Natural killer cell (primary cell): ENCODE measurements at places on chromosomes 13 and 19. TPM values are rescaled to one million over a fixed set of nuclear protein-coding genes. Genes with fewer than 3 reads are reported as not detected.

- H3K36me3 ChIP-seq = no peaks in the 10 kb centered on the region
- no peak overlapping the region for H3K27ac ChIP-seq
- no peaks in the 10 kb centered on the region for H3K27me3 ChIP-seq
- H3K4me1 ChIP-seq = no peaks in the 10 kb centered on the region
Observed at GRCh38 chr13:23541221-23541824, 28.9 kb upstream of the TNFRSF19 start.

DNA sequence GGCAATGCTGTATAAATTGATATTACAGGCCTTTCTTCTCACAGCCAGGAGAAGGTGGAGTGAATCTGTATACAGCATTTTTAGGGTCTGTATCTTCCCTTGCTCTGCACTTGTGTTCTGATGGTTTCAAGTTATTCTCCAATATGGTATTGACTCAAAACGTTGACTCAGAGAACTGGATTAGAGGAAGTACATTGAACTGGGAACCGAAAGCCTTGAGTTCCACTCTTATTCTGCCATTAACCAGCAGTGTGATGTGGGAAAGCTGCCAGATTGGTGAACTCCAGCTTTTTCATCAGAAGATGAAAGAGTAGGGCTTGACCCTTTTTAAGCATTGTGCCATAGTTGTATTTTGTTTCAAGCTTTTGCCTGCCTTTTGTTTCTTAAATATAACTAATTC, 167.7 kb downstream of the SPRY2 start:
- no peak for DNase-seq
- H3K4me3 ChIP-seq = no peak overlapping the region
- H3K4me1 ChIP-seq = no peaks in the 10 kb centered on the region
- no peaks in the 10 kb centered on the region for H3K36me3 ChIP-seq

GRCh38 chr13:75550159-75550567, 572 bp downstream of the UCHL3 start:
- peaks cover 11% of the 10 kb centered on the region for H3K4me1 ChIP-seq
- H3K36me3 ChIP-seq = peaks cover 5% of the 10 kb centered on the region
- no peak for DNase-seq
- H3K27ac ChIP-seq = peak overlapping the region; percentile 87

DNA sequence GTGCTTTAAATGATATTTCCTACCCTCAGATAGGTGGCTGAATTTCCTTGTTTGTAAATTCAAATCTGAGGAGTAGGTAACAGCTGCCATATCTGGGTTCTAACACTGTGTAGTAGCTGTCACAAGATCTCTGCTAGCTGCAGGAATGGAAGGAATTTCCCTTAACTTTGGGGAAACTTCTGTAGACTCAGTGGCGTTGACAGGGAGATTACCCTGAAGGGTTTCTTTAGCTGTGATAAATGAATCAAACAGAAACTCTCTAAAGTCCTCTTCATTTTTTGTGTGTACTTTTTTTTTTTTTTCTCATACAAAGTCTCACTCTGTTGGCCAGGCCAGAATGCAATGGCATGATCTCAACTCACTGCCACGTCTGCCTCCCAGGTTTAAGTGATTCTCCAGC, 5.3 kb upstream of the EPSTI1 start:
- H3K36me3 ChIP-seq = no peaks in the 10 kb centered on the region
- H3K4me1 ChIP-seq = peaks cover 6% of the 10 kb centered on the region
- no peaks in the 10 kb centered on the region for H3K27me3 ChIP-seq
- H3K27ac ChIP-seq = no peak overlapping the region

DNA sequence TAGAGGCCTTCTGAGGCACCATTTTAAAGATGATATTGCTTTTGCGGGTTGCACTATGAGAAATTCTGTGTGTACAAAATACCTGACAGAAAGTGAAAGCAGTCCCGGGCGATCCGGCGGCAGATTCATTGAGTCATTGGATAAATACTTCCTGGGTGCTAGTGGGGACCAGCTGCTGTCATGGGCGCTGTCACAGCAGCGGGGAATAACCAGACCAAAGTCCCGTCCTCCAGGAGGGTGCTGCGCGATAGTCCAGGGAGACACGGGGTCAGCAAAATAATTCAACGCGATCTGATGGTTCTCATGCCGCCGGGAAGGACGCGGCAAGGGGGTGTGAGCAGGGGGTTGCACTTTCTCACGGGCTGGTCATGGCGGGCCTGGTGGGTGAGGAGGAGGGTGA, 13.5 kb downstream of the ZFR2 start:
- H3K4me3 ChIP-seq = no peak overlapping the region
- H3K27me3 ChIP-seq = no peaks in the 10 kb centered on the region
- H3K36me3 ChIP-seq = no peaks in the 10 kb centered on the region
- DNase-seq = no peak
- H3K4me1 ChIP-seq = no peaks in the 10 kb centered on the region
- no peak overlapping the region for H3K27ac ChIP-seq

DNA sequence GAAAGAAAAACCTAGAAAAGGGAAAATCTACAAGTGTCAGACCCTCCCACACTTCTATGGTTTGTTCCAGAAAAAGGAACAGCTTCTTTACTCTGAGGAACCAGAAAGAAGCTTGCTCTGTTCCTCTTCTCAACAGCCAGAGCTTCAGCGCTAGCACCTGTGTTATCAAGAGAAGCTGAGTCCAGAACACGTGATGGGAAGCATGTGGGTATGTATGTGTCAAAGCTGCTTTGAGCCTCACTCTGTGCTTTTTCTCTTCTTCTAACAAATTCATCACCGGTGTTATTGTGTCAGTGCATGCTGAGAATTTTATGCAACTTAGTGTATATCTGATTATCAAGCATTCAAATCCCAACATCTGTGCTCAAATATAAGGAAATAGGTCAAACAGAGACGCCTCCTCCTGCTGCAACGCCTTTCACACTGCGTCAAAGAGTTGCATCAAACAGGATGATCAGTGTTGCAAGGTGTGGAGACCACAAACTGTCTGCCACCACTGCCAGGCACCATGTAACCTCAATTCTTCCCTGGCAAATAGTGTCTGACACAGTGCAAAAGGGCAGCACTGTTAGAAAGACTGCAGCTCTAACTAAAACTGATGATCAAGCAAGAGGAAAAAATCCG, 83.9 kb downstream of the LRRC63 start:
- peak; percentile 68 for DNase-seq
- H3K36me3 ChIP-seq = no peaks in the 10 kb centered on the region
- no peaks in the 10 kb centered on the region for H3K27me3 ChIP-seq
- H3K4me1 ChIP-seq = peaks cover 29% of the 10 kb centered on the region
- peak overlapping the region; percentile 83 for H3K27ac ChIP-seq

- H3K36me3 ChIP-seq = no peaks in the 10 kb centered on the region
- no peak overlapping the region for H3K27ac ChIP-seq
- DNase-seq = no peak
- no peaks in the 10 kb centered on the region for H3K4me1 ChIP-seq
- no peak overlapping the region for H3K4me3 ChIP-seq
Observed at GRCh38 chr13:79989217-79989661, 351.7 kb downstream of the SPRY2 start.

DNA sequence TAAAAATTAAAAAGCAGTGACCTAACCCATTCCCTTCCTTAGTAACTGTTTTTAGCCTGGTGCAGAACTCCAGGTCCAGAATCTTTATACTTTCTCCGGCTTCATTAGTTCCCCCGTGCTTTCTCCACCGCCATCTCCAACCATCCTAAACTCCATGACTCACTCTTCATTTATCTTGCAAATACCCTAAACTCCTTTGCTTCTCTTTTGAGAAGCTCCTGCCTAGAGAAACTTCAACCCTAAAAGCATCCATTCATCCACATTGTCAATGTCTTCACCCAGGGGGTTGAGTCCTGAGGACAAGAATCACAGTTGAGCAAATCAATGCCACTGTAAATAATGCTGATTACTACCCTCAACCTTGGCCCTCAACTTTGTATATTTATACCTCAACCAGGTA, 17.1 kb upstream of the GARRE1 start:
- H3K27me3 ChIP-seq = no peaks in the 10 kb centered on the region
- H3K36me3 ChIP-seq = no peaks in the 10 kb centered on the region
- no peak overlapping the region for H3K4me3 ChIP-seq
- no peak for DNase-seq
- H3K27ac ChIP-seq = no peak overlapping the region

DNA sequence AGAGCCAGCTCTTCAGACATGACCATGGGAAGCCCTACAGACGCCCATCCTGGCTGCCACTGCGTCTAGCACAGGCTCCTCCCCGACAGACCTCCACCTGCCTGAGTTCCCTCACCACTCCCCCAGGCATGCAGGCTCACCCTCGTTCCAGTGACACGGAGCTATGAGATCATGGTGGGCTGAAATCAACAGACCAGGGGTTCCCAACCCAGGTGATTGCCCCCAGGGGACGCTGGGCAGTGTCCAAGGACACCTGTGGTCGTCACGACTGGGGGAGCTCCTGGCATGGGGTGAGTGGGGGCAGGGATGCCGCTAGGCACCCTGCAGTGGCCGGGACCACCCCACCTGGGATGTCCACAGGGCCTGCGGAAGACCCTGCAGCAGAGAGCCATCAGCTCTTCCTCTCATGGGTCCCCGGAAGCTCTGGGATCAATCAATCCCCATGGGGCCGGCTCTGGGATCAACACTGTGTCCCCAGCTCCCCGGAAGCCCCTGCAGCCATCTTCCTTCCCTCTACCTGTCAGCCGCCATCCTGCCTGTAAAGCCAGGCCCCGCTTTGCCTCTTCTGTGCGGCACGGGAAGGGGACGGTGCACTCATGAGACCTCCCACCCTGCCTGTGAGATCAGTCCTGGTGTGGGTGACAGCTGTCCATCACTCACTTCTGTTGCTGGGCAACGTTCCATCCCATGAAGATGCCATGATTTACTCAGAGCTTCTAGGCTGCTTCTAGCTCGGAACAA, 12.8 kb upstream of the MADCAM1 start:
- no peak overlapping the region for H3K4me3 ChIP-seq
- H3K27me3 ChIP-seq = no peaks in the 10 kb centered on the region
- no peaks in the 10 kb centered on the region for H3K36me3 ChIP-seq
- no peak for DNase-seq
- peaks cover 12% of the 10 kb centered on the region for H3K4me1 ChIP-seq

- H3K4me3 ChIP-seq = no peak overlapping the region
- H3K36me3 ChIP-seq = no peaks in the 10 kb centered on the region
- no peak overlapping the region for H3K27ac ChIP-seq
Observed at GRCh38 chr19:40175820-40176219, 15.4 kb upstream of the MAP3K10 start.

- no peaks in the 10 kb centered on the region for H3K27me3 ChIP-seq
- no peaks in the 10 kb centered on the region for H3K4me1 ChIP-seq
- no peak overlapping the region for H3K4me3 ChIP-seq
- no peak overlapping the region for H3K27ac ChIP-seq
Observed at GRCh38 chr19:31553112-31553845, 204.0 kb upstream of the TSHZ3 start.

DNA sequence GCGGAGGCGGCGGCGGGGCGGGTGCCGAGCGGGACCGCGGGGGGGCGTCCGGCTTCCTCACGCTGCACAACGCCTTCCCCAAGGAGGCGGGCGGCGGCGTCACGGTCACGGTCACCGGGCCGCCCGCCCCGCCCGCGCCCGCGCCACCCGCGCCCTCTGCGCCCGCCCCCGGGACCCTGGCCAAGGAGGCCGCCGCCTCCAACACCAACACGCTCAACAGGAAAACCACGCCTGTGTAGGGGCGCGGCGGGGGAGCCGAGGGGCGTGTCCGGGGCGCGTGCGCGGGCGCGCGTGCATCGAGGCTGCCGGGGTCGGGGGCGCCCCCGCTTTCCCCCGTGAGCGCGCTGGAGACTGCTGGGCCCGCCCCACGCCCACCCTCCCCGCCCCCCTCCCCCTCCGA, 8.8 kb upstream of the CACNG6 start:
- no peak overlapping the region for H3K4me3 ChIP-seq
- H3K4me1 ChIP-seq = peaks cover 19% of the 10 kb centered on the region
- H3K27me3 ChIP-seq = peaks cover 40% of the 10 kb centered on the region
- DNase-seq = peak; percentile 23

DNA sequence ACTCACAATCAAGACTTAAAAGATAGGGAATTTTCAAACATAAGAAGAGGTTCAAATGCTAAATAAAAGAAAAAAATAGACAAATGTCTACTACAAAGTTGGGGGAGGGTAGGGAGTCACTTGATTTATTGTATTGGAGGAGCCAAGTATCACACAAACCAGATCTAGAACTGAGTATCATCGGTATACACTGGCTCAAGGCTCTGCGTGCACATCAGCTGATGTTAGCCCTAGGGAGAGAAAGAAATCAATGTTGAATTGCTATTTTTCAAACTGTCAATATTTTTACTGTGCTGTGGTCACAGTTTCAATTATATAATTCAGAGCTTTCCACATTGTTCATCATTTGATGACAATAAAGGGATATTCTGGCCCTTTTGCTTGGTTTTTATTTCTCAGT, 54.9 kb upstream of the RXFP2 start:
- peaks cover 2% of the 10 kb centered on the region for H3K27me3 ChIP-seq
- H3K4me3 ChIP-seq = no peak overlapping the region
- no peak for DNase-seq
- no peaks in the 10 kb centered on the region for H3K36me3 ChIP-seq
- no peak overlapping the region for H3K27ac ChIP-seq

DNA sequence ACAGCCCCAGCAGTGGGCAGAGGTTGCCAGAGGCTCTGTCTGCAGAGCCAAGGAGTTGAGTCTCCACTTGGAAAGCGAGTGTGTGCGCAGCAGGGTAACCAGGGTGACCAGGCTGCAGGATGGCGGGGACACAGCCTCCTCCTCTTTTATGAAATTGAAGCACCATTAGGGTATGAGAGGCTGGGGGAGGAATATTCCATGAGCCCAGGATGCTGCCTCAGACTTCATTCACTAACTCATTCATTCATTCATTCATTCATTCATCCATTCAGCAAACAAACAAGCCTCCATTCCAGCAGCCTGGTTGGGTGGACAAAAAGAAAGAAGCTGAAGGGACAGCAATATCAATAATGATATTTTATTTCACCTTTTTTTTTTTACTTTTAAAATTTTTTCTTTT, 6.6 kb upstream of the LMTK3 start:
- H3K27ac ChIP-seq = no peak overlapping the region
- no peaks in the 10 kb centered on the region for H3K36me3 ChIP-seq
- peaks cover 10% of the 10 kb centered on the region for H3K4me1 ChIP-seq
- H3K27me3 ChIP-seq = peaks cover 1% of the 10 kb centered on the region

GRCh38 chr19:30123611-30124010, 181.6 kb downstream of the URI1 start:
- no peak overlapping the region for H3K27ac ChIP-seq
- H3K4me3 ChIP-seq = no peak overlapping the region
- DNase-seq = no peak
- no peaks in the 10 kb centered on the region for H3K36me3 ChIP-seq
- H3K4me1 ChIP-seq = no peaks in the 10 kb centered on the region
- H3K27me3 ChIP-seq = no peaks in the 10 kb centered on the region

GRCh38 chr19:35879770-35880317, 11.5 kb downstream of the APLP1 start:
- no peaks in the 10 kb centered on the region for H3K36me3 ChIP-seq
- DNase-seq = peak; percentile 68
- H3K27ac ChIP-seq = no peak overlapping the region
- H3K4me3 ChIP-seq = no peak overlapping the region
- H3K4me1 ChIP-seq = peaks cover 3% of the 10 kb centered on the region
- peaks cover 14% of the 10 kb centered on the region for H3K27me3 ChIP-seq

The DPF1 gene
- not detected for total RNA-seq

The PRODH2 gene
- total RNA-seq = not detected

The SRRM5 gene
- 0.24 TPM for total RNA-seq

The RXFP2 gene
- total RNA-seq = not detected

The RNF17 gene
- not detected for total RNA-seq

The SMARCA4 gene
- total RNA-seq = 96.1 TPM

The SYNE4 gene
- total RNA-seq = 0.41 TPM
